ENCODE measurements at places on chromosomes 4 and X.

GRCh38 chr4:159293811-159294515, 191.1 kb downstream of the RAPGEF2 start:
- no peak for DNase-seq

- no peak for DNase-seq
Measured at GRCh38 chr4:122012735-122013134, 60.9 kb upstream of the TRPC3 start.

GRCh38 chr4:8152865-8153257, 5.8 kb downstream of the ABLIM2 start:
- no peak for DNase-seq

GRCh38 chr4:66097218-66097617, 426.9 kb upstream of the EPHA5 start:
- DNase-seq, result no peak

GRCh38 chrX:8846266-8846665, 45.1 kb upstream of the FAM9A start:
- DNase-seq, result no peak

GRCh38 chr4:187302457-187303150, 578.9 kb upstream of the FAT1 start:
- no peak for DNase-seq

DNA sequence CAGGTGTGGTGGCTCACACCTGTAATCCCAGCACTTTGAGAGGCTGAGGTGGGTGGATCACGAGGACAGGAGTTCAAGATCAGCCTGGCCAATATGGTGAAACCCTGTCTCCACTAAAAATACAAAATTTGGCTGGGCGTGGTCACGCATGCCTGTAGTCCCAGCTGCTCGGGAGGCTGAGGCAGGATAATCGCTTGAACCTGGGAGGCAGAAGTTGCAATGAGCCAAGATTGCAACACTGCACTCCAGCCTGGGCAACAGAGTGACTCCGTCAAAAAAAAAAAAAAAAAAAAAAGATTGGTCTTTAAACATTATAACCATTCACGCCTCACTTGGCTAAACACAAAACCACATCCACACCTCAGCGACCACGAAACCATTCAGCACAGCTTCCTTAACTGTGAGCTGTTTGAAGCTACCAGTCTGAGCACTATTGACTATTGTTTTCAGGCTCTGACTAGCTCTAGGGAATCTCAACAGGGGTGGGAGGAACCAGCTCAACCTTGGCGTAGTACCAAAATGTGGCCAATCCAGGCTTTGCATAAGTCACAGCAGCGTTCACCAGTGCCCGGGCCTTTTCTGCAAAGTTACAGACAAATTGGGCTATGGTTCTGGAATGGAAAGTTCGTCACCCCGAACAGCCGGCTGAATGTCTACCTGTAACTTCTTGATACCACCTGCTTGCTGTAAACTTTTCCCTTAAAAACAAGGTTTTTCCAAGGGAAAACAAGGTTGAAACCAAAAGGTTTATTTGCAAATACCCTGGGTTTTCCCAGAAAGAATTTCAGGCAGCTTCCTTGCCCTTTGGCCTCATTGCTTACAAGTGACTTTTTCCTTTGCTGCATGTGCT, 73.6 kb upstream of the DHX15 start:
- DNase-seq, result no peak

GRCh38 chrX:14420841-14421240, 108.5 kb upstream of the GLRA2 start:
- DNase-seq, result no peak

GRCh38 chrX:47574547-47575301, 7.5 kb upstream of the TIMP1 start:
- DNase-seq, result no peak

- no peak for DNase-seq
Measured at GRCh38 chrX:48578661-48579128, 4.4 kb downstream of the RBM3 start.

GRCh38 chrX:39000802-39001201, 199.5 kb downstream of the MID1IP1 start:
- DNase-seq, result no peak
